ENCODE measurements at places on chromosomes 11 and 22. TPM values are rescaled to one million over a fixed set of nuclear protein-coding genes. Genes with fewer than 3 reads are reported as not detected.

The NTM gene
- 4.1 TPM for total RNA-seq

DNA sequence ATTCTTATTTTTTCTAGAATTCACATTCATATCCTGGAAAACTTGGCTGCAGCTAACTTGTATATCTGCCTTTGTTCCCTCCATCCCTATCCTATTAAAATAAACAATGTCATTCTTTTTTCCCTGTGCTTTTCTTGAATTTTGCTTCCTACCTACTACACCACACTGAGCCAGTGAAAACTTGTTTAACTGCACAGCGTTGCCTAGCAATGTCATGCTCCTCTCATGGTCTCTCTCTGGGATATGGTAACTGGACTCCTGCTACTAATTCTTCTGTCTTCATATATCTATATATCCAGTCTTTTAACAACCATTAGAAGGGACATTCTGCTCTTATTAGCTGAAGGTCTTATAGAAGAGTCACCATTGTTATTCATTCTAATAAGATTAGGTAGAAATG is 434.4 kb downstream of the METTL15 start:
- no peak for DNase-seq

The GATD1 gene
- total RNA-seq, result 65.0 TPM

The DBX1 gene
- not detected for total RNA-seq

DNA sequence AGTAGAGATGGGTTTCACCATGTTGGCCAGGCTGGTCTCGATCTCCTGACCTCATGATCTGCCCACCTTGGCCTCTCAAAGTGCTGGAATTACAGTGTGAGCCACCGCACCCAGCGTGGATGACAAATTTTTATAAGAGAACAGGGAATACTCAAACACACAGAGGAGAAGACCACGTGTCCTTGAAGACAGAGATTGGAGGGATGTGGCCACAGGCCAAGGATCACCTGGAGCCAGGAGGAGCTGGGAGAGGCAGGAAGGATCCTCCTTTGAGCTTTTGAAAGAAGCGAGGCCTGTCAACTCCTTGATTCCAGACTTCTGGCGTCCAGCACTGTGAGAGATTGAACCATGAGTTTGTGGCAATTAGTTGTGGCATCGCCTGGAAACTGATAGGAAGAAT is 1049.5 kb downstream of the TBC1D22A start:
- DNase-seq, result no peak

DNA sequence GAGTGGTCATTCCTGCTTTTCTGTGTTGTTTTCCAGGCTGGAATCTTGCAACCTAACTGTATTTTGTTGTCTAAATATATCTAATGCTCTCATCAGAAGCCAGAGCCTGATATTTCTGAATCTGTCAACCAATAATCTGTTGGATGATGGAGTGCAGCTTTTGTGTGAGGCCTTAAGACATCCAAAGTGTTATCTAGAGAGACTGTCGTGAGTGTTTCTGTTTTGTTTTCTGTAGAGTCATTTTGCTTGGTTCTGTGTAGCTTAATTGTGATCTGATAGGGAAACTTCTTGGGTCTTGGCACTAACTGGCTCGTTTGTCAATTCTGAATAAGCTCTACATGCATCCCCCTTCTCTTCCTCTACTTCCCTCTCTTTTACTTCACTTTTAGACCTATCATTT is 31.2 kb upstream of the RBMXL2 start:
- DNase-seq, result no peak

DNA sequence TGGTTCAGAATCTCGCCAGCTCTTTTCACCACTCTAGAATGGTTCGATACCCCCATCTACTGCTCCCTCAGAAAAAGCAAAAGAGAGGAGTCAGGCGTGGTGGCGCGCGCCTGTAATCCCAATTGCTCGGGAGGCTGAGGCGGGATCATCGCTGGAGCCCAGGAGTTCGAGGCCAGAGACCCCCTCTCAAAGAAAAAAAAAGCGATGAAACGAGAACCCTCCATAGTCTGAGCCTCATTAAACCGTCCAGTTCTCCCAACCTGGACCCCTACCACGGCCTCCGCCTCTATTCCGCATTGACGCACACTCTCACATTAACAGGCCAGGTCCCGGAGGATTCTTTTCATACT is 439 bp downstream of the SPA17 start:
- no peak for DNase-seq

The DMC1 gene
- total RNA-seq, result 0.61 TPM

The PKDREJ gene
- total RNA-seq, result not detected
